ENCODE measurements at places on chromosomes 5 and 9.

DNA sequence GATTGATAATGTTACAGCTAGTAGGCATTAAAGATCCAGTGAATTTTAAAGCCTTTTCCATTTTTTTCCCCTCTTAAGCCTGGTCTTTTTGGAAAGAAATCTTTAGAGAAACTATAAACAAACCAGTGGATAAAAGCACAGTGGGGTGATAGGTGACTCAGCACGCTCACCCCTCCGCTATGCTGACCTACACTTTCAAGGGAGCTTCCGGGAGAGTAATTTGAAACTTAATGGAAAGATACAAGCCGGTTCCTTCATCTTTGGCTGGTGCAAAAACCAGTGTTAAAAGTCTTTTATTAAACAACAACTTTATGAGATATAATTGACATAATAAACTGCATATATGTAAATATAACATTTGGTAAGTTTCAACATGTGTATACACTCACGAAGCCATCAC, 27.0 kb upstream of the ALDOB start:
- no peak for DNase-seq

- no peak for DNase-seq
These were observed 4.9 kb upstream of the FRRS1L start for GRCh38 chr9:109171926-109172325.

GRCh38 chr5:14705556-14705955, 41.0 kb downstream of the OTULIN start:
- DNase-seq: no peak

DNA sequence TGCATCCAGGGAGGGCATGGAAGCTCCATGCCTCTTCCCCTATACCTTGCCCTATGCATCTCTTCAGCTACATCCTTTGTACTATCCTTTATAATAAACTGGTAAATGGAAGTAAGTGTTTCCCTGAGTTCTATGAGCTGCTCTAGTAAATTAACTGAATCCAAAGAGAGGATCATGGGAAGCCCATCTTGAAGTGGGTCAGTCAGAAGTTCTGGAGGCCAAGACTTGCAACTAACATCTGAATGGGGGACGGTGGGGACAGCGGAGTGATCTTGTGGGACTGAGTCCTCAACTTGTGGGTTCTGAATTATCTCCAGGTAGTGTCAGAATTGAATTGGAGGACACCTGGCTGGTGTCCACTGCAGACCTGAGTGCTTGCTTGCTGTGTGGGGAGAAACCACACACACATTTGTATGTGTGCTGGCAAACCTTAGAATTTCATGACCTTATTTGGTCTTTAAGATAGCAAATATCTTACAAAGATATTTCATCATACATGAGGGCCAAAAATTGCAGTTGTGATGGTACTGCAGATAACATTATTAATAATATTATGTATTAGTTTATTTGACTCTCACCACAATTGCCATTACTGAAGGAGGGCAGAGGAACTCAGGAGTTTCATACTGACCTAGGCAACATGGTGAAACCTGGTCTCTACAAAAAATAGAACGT, 5.5 kb upstream of the PRELID2 start:
- no peak for DNase-seq

DNA sequence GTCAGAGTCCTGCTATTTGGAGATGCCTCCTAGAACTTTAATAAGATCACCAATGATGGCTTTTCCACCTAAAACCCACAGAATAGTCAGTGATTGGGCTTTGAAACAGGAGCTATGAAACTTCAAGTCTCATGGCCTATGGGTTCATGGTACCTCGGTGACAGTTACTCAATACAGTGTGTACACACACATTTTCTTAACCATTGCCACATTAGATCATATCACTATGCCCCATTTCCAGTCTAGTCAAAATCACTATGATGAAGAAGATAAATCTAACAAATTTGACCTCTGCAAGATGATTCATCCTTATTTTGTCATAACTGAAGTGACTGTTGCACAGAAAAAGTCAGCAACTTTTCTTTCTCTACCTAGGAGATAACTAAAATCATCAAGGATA, 86.8 kb upstream of the OR13F1 start:
- no peak for DNase-seq

DNA sequence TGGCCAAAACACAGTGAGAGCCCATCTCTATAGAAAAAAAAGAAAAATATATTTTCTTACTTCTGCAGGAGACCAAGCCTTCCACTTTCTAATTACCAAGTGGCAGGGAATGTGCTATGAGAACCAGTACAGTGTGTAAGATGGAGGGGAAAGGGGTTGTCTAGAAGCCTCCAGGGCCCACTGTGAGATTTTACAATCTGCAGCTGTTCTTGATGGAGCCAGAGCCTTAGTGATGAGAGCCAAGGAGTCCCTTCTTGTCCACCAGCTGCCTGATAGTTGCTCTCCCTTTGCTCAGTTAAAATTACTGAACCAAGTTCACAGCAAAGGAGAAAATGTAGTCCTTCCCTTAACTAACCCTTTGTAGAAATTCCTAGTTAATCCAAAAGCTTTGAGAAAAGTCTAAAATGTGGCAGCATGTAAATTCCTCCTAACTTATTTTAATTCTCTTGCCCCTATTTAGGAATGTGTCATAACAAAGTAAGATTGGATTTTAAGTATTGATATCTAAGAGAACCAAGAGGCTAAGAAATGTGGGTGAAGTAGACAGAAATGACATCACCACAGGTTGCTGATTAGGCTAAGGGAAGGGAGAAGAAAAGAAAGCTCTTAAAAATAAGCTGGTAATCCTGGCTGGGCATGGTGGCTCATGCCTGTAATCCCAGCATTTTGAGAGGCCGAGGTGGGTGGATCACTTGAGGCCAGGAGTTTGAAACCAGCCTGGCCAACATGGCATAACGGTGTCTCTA, 19.3 kb downstream of the SRP19 start:
- DNase-seq: no peak

DNA sequence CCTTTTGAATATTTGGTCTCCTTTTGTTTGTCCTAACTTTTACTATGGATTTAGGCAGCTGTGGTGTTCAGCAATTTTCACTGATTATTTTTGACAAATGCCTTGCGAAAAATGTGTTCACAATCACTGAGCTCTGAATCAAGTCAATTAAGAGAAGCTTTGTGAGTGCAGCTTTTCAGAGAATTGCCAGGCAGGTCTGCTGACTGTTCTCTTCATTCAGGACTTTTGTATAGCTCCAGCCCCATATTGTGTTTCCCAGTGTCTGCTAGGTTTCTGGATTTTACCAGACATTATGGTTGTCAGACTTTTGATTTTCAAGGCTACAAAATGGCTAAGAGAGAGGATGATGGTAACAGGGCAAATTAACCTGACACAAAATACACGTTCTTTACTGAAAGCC, 1055.9 kb downstream of the CDH18 start:
- no peak for DNase-seq

- peak; percentile 4 for DNase-seq
These were observed 131.6 kb upstream of the NIPBL start for GRCh38 chr5:36744773-36745589.

- DNase-seq: no peak
These were observed 116.1 kb upstream of the TAF11L2 start for GRCh38 chr5:17381932-17382331.

DNA sequence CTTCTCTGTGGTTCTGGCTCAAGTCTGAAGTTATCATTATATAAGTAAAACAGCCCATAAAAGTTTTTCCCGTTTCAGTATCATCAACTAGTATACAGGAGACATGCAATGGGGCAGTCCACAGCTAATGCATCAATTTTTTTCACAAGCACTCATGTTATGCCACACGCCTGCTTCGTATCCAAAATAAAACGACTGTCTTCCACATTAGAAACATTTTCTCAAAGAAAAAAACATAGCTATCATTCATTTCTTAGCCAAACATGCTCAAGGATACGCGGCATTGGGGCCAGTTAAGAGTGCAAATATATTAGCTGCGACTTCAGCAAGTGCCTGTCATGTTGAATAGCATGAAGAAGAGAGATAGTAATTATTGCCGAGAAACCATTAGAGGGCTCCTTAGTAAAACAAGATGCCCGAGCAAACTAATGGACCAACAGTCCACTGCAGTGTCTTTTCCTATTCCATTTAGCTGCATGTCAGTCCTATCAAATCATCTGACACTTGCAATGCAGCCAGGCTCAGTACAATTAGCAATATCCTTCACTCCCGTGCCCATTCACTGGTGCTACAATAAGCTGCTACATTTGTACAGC, 68.5 kb downstream of the BNC2 start:
- DNase-seq: no peak

- DNase-seq: no peak
These were observed 1011.5 kb upstream of the NUDT12 start for GRCh38 chr5:104573949-104574709.

DNA sequence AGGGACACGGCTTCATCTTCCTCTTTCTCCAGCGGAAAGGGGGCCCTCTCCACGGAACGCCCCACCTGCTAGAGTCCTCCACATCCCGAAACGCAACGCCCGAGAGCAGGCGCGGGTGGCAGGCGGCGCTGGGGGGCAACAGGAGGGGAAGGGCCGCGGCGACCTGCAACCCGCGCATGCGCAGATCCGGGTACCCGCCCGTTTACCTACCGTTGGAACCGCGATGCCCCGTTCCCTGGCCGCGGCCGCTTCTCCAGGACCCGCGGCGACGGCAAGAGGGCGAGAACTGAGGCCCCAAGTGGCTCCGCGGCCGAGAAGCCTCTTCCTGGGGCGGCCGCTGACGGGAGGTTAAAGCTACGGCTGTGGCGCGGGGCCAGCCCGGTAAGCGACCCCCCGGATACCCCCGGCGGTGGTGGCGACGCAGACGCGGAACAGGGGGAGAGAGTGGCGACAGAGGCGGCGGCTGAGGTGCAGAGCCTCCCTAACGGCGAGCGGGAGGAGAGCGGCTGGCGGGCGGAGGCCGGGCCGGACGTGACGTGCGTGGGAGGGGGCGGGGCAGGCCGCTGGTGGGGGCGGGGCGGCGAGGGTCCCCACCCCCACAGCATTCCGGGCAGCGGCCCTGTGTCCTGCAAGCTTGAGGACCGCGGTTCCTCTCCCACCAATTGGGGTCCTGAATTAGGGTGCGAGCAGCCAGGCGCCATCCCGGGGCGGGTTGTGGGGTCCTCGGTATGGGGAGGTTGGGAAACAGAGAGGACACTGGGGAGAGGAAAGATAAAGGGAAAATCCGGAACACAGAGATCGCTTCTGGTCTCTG, at the start of gene FAM13B:
FAM13B (minus strand) TSS at position 508 of the 814 bp plus-strand sequence. CDS start 13,968 bp downstream, outside the sequence.
- DNase-seq: peak; percentile 60

GRCh38 chr5:127061956-127062355, 11.3 kb downstream of the C5orf63 start:
- DNase-seq: no peak

GRCh38 chr9:79215821-79216220, 355.9 kb upstream of the TLE4 start:
- DNase-seq: no peak

DNA sequence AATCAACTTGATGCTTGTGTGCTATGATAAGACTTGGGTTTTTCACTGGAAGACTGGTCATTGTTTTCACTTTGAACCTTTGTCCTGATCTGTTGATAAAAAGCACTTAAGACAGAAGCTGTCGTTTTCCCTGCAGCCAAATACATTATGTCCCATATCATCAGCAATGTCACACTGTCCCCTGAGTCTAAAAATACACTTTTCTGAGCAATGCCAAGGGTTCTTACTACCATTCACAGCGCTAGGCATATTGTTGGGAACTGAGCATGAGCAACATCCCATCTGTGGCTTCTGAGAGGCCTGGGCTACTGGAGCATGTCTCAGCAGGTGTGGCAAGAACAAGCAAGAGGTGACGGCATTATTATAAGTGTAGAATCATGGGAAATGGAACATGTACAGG, 81.8 kb downstream of the SEMA6A start:
- DNase-seq: no peak

- no peak for DNase-seq
These were observed 31.5 kb downstream of the CNTLN start for GRCh38 chr9:17166346-17166745.

DNA sequence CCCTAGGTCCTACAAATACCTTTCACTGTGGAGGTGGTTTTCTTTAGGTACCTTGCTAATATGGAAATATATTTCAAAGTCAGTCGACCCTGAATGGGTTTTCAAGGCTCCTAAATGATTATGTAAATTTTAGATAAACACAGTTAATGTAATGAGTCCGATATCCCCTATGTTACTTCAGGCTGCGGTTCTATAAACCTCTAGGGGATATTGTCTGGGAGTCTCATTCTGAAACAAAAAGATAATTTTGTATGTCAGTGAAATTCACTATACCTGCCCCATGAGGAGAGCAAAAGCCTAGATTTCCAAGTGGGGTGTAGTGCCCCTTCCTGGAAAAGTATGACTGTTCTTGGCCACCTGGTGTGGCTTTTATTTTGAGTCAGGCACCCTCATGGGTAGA, 377.3 kb downstream of the ICE1 start:
- no peak for DNase-seq

DNA sequence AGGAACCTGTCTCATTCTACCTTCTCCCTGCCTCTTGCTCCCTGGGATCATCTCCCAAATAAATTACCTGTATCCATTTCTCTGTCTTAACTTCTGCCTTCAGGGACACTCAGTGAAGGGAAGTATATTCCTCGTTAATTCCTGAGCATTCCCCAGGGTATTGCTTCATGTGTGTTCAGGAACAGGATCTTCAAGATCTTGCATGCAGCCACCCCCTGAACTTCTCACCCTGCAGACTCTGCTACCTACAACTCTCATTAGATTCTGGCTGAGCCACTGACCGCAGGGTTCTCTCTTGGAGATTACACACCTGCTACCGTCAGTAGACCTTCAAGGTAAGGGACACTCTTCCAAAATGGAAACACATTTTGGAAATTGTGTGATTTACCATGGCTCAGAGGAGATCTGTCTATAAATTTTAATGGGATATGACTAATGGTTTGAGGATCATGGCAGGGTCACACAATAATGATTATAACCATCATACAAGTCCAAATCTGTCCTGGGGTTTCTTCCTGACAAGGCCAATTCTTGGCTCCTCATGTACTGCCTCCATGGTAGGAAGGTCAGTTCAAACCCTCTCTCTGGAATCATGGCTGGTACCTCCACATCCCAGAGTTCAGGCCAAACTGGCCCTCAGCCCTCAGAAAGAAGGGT, 38.9 kb upstream of the UGCG start:
- DNase-seq: no peak

GRCh38 chr9:1708219-1708618, 306.9 kb upstream of the SMARCA2 start:
- DNase-seq: no peak

- DNase-seq: no peak
These were observed 17.3 kb upstream of the EGFL7 start for GRCh38 chr9:136645352-136645902.

All from activated T-helper 1 cell treated with anti-CD3 and anti-CD28 coated beads, Interleukin-2, amount 50 U/mL, for 16 hours (primary cell).